NCI-H1436 (cell line): ENCODE measurements at places on chromosomes 12 and 14.

DNA sequence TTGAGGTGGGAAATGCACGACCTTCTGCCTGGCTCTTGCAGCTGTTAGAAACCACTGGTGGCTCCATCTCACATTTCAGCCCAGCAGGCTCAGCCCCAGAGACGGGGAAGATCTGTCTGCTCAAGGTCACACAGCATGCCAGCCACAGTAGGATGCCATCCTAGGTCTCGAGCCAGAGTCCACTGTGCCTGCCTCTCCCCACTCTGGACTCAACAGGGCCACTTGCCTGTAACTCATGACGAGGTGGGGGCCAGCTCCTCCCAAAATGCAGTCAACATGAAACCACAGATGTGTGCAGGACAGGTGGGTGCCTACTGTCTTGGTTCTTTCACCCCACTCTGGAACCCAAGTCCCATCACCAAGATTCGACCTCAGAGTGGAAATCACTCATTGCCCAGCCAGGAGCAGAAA lies 23.2 kb downstream of the BCL11B start:
- DNase-seq, result no peak

GRCh38 chr14:39716987-39717570 lies 284.8 kb upstream of the FBXO33 start:
- DNase-seq, result no peak

DNA sequence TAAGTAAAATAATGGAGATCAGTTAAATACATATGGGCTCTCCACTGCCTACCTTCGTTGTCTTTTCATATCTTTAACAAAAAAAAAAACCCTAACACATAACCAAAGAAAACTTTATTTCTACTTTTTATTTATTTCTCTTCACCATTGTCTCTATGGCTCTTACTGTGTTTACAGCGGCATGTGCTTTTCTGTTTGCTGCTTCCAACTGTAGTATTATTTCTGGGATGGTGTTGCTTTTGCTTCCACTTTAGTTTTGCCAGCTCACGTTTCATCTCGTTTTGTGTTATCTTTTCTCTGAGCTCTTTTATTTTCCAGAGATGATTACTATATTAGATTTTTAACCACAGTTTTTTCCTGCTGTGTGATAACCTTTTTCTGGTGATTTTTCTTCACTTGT lies 46.1 kb downstream of the KTN1 start:
- no peak for DNase-seq

DNA sequence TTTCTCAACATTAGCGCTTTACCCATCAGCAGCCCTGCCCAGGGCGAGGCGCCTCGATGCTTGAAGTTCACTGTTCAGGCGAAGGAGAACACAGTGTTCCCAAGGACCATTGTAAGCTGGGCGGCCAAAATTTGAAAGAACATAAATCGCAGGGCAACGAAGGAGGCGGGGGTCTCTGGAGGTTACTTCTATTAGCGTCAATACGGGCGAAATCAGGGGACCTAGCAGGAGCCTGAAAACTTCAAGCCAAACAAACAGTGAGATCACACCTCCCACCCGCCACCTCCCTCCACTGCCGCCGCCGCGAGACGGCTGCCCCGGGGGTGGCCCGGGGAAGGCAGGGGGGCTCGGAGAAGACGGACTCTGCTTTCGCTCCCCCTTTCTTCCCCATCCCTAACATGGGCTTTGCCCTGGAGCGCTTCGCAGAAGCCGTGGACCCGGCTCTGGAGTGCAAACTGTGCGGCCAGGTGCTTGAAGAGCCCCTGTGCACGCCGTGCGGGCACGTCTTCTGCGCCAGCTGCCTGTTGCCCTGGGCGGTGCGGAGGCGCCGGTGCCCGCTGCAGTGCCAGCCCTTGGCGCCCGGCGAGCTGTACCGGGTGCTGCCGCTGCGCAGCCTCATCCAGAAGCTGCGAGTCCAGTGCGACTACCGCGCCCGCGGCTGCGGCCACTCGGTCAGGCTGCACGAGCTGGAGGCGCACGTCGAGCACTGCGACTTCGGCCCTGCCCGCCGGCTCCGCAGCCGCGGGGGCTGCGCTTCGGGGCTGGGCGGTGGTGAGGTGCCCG lies at the start of gene PDZRN4:
TSS of gene PDZRN4 (plus strand) at position 263 of the 783 bp plus-strand sequence.
- DNase-seq, result no peak

GRCh38 chr12:20810487-20810886 lies at the start of gene SLCO1B3:
Gene SLCO1B3, plus strand, starts transcription at chr12:20810705. Its CDS starts 5,034 bp downstream, at chr12:20815739.
- DNase-seq, result no peak

DNA sequence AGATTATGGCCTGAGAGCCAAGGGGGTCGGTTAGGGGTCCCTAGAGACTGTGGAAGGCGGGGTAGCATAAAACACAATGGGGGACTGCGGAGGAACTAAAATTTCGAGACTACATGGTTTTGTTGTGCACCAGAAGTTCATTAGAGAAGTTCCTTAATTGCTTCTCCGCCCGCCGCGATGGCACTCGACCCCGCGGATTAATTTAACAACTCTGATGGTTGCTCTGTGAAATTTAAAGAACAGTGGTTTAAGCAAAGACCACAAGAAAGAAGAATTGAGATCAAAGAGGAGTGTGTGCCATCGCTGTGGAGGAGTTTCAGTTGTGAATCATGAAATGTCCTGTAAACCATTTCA lies 1.4 kb upstream of the CCDC88C start:
- no peak for DNase-seq

DNA sequence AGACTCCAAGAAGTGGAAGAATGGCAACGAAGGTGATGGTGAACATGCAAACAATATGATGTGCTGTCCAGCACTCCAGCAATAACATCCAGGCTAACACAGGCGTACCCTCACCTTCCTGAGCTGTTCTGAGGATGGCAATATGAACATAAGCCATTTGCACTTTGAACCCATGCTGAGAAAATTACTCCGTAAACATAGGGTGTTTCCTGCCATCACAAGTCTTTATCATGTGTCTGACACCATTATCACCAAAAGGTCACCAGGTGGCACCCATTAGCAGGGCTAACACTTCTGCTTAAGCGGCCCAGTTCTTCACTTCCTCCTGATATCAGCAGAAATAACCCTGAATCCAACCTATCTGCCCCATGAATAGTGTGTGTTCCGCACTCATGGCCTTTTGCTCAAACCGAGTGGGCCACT lies 482.8 kb downstream of the MED13L start:
- no peak for DNase-seq

- DNase-seq, result no peak
Observed at GRCh38 chr14:87491816-87492215, 501.2 kb downstream of the GALC start.

GRCh38 chr12:127583041-127583440 lies 683.9 kb upstream of the TMEM132C start:
- DNase-seq, result no peak
